ENCODE measurements at places on chromosomes 5 and 9. TPM values are rescaled to one million over a fixed set of nuclear protein-coding genes. Genes with fewer than 3 reads are reported as not detected.

Gene LHX3
- not detected for polyA plus RNA-seq

Gene TAF11L5
- polyA plus RNA-seq = not detected

Gene ESM1
- not detected for polyA plus RNA-seq

Gene FAM153A
- polyA plus RNA-seq = 0.48 TPM

Gene ELOVL7
- polyA plus RNA-seq = 0.21 TPM

Gene GAPT
- 0.17 TPM for polyA plus RNA-seq

Gene CCNH
- polyA plus RNA-seq = 29.8 TPM

Gene EQTN
- polyA plus RNA-seq = not detected

Gene TMEM171
- polyA plus RNA-seq = 2.1 TPM

Gene BTNL8
- polyA plus RNA-seq = 0.63 TPM

Gene ADCY2
- polyA plus RNA-seq = not detected

Gene GADD45G
- polyA plus RNA-seq = 66.0 TPM

GRCh38 chr9:98101416-98101815, 17.6 kb downstream of the TRIM14 start:
- DNase-seq = no peak

- DNase-seq = no peak
Observed at GRCh38 chr5:126953640-126954039, 76.7 kb downstream of the MARCHF3 start.

DNA sequence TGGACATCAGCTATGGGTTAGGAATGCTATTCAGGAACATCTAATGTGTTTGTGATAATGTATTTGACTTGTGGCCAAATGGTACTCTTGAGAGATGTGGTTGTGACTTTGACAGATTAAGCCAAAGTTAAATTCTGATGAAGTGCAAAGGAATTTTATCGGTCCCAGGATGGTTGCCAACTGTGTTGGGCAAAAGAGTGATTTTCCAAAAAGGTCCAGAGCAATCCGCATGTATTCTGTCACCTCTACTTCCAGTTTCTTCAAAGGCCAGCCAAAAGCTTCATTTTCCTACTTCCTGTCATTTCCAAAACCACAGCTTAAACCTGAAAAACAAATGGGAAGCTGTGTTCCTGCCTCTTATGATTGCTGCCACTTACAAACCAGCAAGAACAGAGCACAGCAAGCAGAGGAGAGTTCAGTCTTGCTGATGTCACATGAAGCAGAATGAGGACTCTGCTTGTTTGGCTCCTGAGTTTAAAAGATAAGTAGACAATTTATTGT, 59.8 kb downstream of the MARCHF3 start:
- DNase-seq = no peak

DNA sequence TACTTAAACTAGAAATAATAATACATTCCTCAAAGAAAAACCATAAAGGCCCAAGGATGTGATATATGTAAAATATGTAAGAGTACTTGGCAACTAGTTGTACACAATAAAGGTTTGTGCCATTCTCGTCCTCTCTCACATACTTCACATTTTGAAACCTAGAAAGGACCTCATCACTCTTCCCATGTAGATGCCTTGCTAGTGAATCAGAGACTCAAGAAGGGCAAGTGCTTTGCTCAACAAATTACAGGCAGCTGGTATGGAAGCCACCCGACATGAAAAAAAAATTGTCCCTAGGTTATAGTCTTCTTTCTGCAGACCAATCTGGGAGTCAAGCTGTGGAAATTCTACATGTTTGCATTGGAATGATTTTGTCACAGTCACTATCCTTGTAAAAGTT, 31.7 kb downstream of the ADRB2 start:
- DNase-seq = no peak

- DNase-seq = no peak
Observed at GRCh38 chr9:115204904-115205453, 87.0 kb upstream of the TNC start.

DNA sequence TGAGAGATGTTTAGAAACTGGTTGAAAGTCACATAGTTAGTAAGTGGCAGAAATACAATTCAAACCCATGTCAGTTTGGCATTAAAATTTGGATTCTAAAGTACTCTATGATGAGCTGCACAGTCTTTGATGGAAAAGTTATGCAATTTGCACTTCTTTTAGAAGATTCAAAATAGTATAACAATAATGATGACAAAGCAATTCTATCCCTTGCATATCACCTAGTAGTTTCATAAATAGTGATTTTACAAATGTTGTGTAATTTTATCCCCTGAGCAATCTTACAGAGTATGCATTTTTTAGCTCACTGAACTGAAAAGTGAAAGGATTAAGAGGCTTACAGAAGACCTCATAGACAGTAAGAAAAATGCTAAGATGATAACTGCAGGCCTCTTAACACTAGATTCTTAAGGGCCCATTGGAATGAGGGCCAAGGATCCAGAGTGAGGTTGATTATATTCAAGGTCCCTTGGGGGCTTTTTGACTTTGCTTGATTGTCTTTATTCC, 3.7 kb downstream of the C5orf46 start:
- DNase-seq = no peak

GRCh38 chr5:103066326-103066725, 53.6 kb downstream of the GIN1 start:
- no peak for DNase-seq

- DNase-seq = no peak
Observed at GRCh38 chr9:2785060-2785950, 58.6 kb downstream of the PUM3 start.

GRCh38 chr5:80216096-80216495, 39.8 kb downstream of the SERINC5 start:
- no peak for DNase-seq

- no peak for DNase-seq
Observed at GRCh38 chr9:117344892-117345660, 69.8 kb downstream of the ASTN2 start.

DNA sequence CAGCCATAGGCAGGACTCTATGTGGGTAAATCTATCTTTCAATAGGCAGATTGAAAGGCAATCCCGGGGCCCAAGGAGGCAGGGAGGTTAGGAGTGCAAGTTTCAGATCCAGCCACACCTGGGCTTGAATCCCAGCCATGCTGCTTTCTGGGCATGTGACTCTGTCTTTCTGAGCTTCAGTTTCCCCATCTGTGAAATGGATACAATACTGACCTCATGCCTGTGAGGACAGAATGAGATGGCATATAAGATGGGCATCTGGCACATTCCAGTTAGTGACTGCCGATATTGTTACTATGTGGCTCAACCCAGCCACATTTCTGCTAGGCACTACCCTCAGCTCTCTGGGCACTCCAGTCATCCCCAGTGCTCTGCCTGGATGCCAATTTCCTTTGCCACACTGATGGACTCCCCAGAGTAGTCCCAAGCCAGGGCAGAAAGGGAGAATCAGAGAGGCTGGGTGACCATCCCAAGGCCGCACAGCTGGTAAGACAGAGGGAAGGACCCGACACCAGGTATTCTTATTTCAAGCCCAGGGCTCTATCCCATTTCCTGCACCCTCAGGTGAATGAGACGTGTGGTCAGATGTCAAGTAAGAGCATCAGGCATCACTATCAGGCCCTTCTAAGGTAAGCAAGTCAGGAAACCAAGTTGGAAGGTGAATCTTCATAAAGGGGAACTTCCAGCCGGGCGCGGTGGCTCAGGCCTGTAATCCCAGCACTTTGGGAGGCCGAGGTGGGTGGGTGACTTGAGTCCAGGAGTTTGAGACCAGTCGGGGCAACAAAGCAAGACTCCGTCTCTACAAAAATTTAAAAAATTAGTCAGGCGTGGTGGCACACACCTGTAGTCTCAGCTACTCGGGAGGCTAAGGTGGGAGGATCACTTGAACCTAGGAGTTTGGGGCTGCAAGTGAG, 38.7 kb downstream of the SH3PXD2B start:
- DNase-seq = no peak

- no peak for DNase-seq
Observed at GRCh38 chr5:3538886-3539285, 56.7 kb upstream of the IRX1 start.

DNA sequence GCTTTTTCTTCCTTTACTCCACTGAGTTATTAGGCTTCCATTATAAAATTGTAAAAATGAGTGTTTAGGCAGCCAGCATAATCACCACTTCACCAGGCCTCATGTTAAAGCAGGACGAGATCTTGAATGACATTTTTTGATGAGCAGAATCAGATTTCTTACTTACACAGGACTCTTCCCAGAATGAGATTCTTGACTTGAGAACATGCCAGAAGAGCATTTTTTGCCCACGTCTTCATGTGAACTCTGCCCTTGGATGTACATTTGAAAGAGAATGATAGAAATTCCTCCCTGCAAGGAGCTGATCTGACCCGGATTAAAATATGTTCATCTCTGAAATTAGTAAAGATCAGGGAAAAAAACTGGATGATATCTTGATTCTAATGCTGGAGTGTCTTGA, 212.1 kb upstream of the ADRA1B start:
- DNase-seq = no peak

GRCh38 chr5:149113669-149114068, 27.6 kb upstream of the ABLIM3 start:
- no peak for DNase-seq

DNA sequence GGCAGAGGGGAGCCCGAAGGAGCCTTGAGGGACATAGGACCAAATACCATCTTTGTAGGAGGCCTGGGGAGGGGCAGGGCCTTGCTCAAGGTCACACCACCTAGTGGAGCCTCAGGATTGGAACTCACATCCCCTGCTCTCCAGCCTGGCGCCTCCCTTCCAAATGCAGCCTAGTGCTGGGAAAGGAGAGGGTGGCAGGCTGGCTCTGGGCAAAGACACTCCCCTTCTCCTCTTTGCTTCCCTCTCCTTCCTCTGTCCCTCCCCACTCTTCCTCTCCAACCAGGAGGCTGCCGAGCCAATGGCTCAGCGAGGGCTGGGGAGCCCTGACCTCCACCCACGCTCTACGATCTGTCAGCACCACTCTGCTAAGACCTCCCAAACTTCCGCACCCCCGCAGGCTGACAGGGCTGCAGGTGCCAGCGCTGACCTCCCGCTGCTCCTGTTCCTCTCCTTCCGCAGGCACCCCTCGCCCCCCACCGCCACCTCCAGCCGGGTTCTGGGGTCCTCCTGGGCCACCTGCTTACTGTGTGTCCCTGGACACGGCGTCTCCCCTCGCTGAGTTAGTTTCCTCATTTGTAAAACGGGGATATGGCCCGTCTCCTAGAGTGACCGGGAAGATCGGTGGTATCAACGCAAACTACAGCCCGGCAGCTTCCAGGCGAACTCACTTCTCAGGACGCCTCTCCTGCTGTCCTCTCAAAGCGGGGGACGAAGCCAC, 52.9 kb downstream of the C9orf50 start:
- DNase-seq = no peak

- no peak for DNase-seq
Observed at GRCh38 chr5:181088289-181088688, 42.7 kb downstream of the OR2V1 start.

GRCh38 chr5:100595152-100595811, 60.1 kb downstream of the FAM174A start:
- DNase-seq = no peak

DNA sequence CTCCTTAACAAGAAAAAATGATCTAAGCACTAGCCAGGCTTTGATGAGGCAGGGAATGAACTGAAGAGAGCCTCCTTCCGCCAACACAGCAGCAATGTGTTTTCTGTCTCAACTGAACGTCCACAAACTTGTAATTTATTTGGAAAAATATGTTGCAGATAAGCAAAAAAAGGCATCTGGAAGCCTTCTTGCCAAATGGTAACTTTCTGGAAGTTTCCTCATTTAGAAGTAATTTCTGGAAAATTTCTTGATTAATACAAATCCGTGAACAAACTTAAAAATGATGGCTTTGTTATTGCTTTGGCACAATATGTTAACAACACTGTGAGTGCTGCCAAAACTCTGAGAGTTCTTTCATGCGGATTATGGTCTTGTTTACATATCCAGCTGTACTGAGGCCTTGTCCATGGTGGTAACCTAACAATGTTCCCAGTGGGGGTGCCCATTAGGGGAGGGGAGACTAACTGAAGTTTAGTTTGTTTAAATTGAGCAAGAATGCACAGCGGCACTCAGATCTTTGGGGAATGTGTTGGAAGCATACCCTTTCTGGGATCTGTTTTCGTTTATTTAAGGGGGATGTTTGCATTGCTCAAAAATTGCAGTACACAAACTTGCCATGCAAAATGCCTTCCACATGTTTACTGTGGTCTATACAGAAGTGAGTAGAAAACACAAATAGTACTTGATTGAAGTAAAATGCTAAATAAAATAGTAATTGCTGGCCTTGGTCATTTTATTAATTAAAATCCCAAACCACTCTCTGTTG, 334.7 kb downstream of the NR2F1-AS1 start:
- DNase-seq = no peak

- DNase-seq = no peak
Observed at GRCh38 chr9:115263371-115264075, 145.6 kb upstream of the TNC start.

DNA sequence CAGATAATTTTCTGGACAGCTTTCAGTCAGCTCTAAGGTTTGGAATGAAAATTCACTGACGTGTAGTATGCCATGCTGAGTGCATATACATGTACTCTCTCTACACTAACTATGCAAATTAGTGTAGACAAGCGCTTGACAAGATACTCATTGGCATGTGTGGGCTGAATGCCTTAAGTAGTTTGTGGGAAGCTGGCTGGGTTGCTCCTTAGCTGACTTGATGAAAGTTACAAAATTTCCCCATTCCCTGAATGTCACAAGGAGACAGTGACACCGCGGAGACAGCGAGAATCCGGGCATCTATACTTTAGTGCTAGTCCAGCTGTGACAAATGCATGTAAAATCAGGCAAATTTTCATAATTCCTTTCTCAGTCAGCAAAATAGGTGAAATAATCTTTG, 51.6 kb upstream of the C5orf46 start:
- no peak for DNase-seq

GRCh38 chr9:112541685-112542084, 55.1 kb downstream of the KIAA1958 start:
- no peak for DNase-seq

Measured in liver (tissue), 10 donors.